ENCODE measurements at places on chromosomes 3 and 15.

- no peak for DNase-seq
Measured at GRCh38 chr3:64918989-64919388, 231.2 kb upstream of the ADAMTS9 start.

GRCh38 chr3:53079147-53079546 lies 33.3 kb upstream of the SFMBT1 start:
- DNase-seq = no peak

GRCh38 chr3:73828348-73828747 lies 203.6 kb upstream of the PDZRN3 start:
- no peak for DNase-seq

DNA sequence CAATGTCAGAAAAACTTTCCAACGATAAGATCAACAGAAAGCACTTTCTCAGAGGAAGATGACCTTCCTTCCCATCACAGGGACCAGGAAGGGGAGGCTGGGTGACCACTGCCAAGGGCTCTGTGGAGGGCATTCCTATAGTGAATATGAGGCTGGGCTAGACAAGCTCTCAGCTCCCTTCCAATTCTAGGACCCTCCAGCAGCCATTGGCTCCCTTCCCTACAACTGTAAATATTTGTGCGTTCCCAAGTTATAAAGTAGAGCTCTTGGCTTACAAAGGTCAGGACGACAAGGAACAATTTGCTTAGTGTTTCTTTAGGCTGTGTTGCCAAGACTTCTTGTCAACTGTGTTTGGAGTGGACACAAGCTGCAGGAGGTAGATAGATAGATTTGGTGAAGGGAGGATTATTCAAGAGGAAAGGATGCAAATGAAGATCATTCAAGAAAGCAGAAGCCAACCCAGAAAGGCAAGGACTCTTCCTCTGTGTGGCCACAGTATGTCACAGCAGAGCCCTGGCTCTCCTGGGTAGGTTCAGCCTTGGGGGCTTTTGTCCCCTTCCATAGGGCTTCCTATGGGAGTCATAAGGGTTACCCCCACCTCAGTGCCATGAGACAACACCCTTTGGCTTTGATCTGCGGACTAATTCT lies 223.6 kb upstream of the TLE3 start:
- no peak for DNase-seq

DNA sequence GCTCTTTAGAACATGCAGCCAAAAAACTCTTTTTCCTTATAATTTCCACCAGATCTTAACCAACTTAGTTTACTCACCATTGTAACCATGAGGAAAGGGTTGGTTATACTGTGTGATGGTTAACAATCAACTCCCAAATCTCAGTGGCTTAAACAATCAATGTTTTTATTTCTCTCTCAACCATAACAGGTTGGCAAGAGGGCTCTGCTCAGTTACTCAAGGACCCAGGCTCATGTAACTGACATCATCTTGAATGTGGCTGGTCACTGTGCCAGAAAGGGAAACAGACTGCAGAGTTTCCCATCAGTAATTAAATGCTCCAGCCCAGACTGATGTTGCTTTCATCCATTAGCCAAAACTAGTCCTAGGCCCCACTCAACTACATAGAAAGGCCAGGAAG lies 69.0 kb downstream of the ANKRD28 start:
- DNase-seq = no peak

GRCh38 chr15:69451951-69452691 lies 497 bp upstream of the RPLP1 start:
- DNase-seq = no peak

- DNase-seq = no peak
Measured at GRCh38 chr3:27678234-27678633, 43.9 kb downstream of the EOMES start.

GRCh38 chr3:123584284-123584987 lies 417 bp downstream of the HACD2 start:
- DNase-seq = no peak

- DNase-seq = no peak
Measured at GRCh38 chr3:4972652-4973643, 6.3 kb upstream of the BHLHE40 start.

DNA sequence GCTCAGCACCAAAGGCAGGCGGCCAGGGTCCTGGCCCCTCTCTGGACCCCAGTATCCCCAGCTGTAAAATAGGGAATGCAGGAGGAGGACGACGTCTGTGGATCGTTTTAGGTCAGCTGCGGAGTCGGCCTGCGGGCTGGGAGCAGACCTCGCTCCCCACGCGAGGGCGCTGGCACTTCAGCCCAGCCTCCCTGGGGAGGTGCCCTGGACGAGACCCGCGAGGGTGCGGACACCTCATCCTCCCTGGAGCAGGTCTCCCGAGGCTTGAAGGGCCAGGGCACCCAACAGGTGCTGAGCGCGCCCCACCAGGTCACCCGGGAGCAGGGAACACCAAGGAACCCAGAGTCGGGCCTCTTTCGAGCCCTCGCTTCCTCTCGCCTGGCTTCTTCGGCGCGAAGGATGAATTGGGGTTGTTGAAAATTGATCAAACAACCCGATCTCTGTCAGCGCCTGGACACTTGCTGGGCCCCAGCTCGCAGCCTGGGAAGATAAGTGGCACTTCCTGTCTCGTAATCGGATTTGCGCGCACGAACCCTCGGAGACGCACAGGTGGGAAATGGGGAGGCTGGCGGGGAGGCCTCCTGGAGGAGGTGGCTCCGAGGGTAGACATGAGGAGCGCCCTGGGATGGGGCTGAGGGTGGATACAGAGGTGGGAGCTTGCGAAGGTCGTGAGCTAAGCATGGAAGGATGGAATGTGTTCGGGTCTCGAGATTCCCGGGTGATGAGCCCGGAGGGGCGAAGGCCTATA lies 588 bp upstream of the VIPR1 start:
- peak; percentile 33 for DNase-seq

DNA sequence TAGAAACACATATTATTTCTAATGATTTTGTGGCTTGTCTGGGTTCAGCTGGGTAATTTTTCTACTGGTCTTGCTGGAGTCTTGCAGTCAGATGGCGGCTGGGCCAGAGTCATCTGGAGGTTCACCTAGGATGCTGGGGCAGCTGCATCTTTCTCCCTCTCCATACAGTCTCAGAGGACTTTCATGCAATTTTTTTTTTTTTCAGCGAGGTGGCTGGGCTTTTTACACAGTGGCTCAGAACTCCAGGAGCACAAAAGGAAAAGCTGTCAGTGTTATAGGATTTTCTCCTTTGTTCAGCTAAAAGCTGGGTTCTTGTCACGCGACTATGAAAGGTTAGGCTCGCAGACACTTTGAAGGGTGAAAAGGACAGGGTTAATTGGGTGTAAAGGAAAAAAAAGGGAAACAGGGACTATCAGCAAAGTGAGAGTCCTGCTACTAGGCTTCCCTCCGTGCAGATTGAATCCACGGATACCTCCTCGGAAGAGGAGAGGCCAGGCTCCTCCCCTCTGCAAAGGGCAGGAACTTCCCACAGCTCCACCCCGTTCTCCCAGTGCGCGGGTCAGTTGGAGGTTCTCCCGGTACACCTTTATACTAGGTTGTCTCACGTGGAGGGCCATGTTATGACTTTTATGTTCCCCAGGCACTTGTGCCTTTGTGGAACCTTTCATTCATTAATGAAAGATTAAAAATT lies 44.3 kb downstream of the ADGRG7 start:
- no peak for DNase-seq

DNA sequence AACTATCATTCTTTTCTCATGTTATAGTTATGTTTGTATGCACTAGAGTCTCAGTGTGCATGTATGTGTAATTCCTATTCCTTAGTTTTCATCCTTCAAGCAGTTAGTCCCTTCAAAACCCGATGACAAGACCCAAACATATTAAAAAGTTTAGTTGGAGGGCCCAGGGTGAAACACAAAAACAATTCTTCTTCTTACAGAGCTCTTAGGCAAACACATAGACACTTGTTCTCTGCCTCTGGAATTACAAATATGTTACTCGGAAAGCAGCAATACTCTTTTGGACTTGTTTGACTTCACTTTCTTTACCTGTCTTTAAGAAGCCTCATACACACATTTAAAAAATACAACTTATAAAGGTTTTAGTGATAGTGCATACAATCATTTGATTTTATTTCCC lies 763 bp upstream of the CNTN6 start:
- no peak for DNase-seq

DNA sequence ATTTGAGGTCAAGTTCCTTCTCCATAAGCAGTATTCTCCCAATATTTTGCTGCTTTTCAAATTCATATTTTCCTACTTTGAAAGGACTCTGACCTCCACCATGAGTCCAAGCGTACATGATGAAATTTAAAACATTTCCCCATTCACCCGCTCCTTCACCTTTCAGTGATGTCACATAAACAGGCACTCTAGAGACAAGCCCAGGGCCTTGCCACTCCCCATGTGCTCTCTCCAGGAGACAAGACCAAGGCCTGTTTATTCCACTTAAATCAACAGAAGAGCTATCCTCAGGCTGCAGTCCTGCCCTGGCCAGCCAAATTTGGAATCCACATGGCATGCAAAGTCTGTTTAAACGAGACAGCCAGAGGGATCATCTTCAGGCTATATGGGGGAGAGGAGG lies 161.5 kb downstream of the ARRDC4 start:
- no peak for DNase-seq

GRCh38 chr3:4613366-4613765 lies 120.2 kb downstream of the ITPR1 start:
- DNase-seq = no peak

GRCh38 chr15:72541674-72542073 lies 67.5 kb downstream of the ARIH1 start:
- DNase-seq = no peak

DNA sequence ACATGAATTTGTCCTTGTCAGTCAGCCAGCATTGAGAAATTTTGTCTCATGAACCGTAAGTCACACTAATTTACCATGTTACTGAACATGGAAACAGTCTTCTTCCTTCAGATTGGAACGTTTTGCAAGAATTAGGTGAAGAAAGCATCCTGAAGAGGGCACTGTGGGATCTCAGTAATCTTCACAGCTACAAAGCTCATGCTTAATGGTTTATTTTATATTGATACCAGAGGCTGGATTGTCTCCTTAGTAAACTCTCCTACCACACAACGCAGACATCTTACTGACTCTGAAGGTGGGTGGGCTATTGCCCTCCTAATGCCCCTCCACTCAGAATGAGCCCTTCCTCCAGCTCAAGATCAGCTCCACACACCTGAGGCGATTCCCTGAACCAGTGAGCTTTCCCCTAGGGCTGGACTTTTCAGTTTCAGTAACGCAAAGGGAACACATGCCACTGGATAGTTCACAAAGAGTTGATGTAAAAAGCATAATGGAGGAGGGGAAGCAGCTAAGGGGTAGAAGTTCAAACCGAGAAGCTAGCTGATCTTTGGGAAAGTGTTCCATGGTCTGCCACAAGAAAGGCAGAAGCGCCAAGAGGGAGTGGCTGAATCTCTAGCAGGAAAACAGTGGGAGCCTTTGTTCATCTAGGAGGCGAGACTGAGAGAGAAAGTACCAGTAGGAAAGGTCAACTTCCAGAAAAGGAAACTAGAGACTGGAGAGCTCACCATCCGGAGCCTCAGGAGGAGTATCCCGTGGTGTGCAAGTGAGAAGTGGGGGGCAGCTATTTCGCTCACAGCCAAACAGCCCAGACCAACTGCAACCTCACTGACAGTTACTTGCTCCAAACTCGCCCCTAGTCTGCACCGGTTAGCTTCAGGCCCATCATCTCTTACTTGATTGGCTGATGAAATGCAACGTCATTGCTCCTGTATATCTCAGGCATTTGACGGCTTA lies at the start of gene SLC9C1:
Gene SLC9C1, minus strand, starts transcription at position 849 of the 954 bp plus-strand sequence. CDS start 7,425 bp downstream, outside the sequence.
- no peak for DNase-seq

- no peak for DNase-seq
Measured at GRCh38 chr3:171481011-171481410, 20.8 kb upstream of the TNIK start.

DNA sequence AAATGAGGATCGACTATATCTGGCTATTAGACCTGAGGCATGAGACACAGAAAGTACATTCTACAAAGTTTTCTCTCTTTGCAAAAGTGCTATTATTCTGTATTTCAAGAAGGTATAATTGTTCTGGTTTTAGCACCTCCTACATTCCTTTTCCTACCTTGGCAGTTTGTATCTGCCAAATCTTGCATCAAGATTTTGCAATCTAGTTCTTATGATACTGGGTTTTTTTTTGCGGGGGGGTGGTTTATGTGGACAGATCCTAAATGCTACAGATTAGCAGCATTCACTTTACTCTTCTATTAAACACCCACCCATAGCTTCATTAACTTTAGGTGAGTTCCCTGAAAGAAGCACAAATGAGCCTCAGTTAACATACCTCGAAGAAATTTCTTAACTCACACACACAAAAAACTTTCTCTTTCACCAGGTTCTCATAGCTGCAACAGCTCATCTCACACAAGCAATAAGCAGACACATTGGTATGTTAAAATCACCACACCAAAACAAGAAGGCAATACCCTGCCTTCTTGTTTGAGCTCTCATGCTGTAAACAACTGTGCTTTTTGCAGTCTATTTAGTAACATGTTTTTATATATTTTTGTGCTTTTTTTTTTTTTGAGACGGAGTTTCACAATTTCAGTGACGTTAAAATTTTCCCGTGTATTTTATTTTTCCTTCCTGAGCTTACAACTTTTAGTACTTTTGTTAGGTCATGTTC lies 73.0 kb upstream of the VGLL4 start:
- DNase-seq = no peak

GRCh38 chr15:72011302-72011942 lies 106.5 kb downstream of the MYO9A start:
- no peak for DNase-seq

GRCh38 chr15:63978511-63979261 lies 67.6 kb downstream of the DAPK2 start:
- DNase-seq = no peak

DNA sequence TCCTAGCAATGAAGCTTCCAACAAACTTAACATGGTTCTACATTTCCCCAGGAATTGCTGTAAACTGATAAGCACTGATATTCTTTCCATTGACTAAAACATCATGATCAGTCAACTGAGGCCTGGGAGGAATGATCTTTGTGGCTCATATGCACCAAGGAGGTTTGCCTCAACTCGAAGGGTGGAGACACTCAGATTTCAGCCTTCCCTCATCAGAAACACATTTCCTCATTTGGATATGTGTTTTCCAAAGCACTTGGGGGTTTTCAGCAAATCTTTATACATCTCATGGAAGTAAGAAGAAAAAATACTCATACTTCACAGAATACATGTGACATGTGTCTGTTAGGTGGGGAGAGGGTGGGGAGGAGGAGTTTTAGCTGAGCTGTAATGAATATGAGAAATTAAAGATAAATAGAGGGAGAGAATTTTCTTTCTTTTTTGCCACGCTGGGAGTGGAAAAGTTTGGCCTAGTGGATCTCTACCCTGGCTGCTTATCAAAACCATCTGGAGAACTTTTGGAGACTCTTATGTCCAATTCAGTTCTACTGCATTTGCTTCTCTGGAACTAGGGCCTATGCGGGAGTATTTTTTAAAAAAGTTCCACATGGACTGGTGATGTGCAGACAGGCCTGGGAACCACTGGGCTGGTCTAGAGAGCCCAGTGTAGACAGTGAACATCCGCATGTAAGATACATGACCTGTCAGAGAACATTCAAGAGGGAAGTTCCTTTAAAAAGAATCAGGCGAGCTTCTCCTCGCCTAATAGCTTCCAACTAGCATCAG lies 301.0 kb upstream of the ICE2 start:
- DNase-seq = no peak
